ENCODE measurements at places on chromosomes 3 and 15.

- peak; percentile 29 for DNase-seq
These were observed 65.7 kb upstream of the ALDH1L1 start for GRCh38 chr3:126245811-126246727.

DNA sequence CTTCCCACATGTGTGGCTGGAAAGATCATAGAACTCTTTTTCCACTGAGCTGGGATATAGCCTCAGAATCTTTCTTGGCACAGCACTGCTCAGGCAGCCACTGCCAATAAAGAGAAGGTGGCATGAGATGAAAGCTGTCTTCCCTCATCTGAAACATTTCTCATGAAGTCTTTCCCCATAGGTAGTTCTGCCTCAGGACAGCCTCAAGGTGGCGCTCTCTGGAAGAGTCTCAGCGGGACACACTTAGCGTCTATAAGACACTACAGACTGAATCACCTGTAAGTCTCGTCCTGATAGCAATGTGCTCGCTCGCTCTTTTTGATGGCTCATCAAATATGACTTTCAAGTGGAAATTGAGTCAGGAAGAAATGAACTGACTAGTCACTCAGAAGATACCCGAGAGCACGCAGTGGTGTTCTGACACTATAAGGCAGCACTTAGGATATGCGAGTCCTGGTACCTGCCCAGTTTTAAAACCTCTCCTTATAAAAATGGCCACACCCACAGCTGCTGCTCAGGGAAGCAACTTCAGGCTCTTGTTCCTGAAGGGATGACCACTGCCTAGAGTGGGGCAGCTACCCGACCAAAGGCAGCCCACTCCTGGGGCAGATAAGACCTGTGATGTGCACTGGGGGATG, 269.5 kb downstream of the SUCLG2 start:
- DNase-seq = peak; percentile 57

GRCh38 chr15:74400915-74401757, 32.6 kb downstream of the SEMA7A start:
- DNase-seq = no peak

- DNase-seq = peak; percentile 40
These were observed 15.3 kb upstream of the RTP4 start for GRCh38 chr3:187352581-187353575.

DNA sequence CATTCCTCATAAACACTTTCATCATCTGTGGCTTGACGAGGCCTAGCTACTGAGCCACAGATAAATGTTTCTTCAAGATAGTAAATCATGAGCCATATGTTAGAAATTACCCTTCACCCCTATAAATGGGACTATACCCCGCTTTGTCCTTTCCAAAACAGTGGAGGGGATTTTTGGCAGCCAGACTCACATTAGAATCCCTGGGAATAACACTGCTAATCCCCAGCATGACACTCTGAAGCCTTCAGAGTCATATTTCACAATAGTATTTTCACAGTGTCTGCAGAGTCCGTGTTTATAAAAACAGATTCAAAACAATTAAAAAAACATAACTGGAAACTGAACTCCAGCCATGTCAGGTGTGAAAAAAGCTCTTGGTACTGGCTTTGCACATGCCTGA, 271.6 kb downstream of the ERC2 start:
- no peak for DNase-seq

DNA sequence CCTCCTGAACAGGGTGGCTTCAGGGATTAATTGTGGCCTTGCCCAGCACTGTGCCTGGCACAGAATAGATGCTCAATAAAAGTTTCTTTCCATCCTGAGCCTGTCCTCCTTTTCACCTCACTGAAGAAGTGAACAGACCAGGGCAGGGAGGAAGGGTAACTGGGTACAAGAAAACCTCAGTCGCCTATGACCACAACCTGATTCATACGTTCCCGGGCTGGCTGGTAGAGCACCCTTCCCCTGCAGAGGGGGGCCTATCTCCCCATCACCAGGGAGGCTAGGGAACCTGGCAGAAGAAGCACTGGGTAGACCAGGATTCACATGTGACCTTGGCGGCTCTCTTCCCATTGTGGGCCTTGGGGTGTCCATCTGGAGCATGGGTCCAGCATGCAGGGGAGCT, 27.8 kb upstream of the CACNA2D2 start:
- no peak for DNase-seq

All from ELF-1 (cell line).